CD4-positive, alpha-beta memory T cell (primary cell): ENCODE measurements at places on chromosomes 3 and 15.

- no peak for DNase-seq
These were observed 74.6 kb downstream of the CCK start for GRCh38 chr3:42191443-42191747.

DNA sequence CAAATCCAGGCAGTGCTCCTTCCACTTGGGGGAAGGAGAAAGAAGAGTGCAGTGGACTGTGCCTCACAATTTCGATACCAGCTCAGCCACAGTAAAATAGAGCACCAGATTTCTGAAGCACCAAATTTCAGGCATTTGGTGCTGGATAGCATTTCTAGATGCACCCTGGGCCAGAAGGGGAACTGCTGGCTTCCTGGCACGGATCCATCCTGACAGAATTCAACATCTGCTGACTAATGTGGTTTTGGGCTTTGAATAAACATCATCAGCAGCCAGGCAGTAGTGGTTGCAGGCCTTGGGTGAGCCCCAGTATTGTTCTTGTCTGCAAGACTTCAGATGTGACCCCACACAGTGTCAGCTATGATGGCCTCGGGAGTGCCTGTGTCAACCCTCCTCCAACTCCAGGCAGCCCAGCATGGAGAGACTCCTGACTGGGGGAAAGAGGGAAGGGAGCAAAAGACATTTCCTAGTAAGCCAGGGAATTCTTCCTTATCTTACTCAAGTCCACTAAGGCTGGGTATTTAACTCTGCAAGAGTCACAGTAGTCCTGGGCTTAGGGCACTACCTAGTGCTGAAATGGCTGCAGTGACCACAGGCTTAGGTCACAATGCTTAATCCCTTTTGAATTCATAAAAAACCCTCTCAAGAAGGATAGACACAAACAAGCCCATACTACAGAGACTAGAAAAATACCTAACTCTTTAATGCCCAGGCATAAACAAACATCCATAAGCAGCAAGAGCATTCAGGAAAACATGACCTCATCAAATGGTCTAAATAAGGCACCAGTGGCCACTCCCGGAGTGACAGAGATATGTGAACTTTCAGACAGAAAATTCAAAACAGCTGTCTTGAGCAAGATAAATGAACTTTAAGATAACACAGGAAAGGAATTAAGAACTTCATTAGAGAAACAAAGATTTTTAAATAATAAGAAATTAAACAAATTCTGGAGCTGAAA is 74.7 kb downstream of the SPATA16 start:
- DNase-seq = no peak

DNA sequence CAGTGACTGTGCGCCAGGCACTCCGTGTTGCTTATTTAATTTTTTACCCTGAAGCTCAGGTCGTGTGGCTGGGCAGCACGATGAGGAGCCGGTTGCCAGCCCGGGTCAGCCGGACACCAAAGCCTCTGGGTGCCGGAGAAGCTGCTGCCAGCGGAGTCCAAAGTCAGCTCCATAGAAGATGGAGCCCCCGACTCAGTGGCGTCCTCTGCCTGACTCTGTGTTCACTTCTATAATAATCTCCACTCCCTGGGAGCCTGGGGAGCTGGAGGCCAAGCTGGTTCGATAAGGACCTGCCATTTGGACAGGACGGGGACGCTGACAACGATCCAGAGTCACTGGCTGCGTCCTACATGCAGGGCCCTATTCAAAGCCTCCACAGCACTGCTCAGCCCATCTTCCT is 78.6 kb downstream of the VGLL4 start:
- DNase-seq = no peak

DNA sequence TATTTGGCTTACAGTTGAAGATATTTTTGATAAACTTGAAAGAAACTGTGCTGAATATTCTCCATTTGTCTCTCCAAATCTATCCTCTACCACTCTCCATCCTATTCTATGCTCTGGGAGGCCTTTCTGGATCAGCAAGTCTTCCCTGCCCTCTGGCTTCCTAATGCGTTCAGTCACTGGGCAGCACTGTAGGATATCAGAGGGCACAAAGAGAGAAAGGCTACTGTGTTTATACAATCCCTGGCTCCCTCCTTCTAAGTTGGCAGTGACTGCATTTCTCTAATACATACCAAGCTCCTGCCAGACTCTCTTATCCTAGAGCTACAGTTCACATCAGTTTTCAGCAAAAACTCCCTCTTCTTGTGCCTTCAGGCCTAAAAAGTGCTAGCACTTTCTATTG is 102.1 kb upstream of the FHIT start:
- DNase-seq = no peak

- peak; percentile 2 for DNase-seq
These were observed 58.6 kb downstream of the TMOD3 start for GRCh38 chr15:51887887-51888592.
